A549 treated with DMSO at 1 μM for 4 hours (cell line): ENCODE measurements at places on chromosomes 6 and 20. TPM values are rescaled to one million over a fixed set of nuclear protein-coding genes. Genes with fewer than 3 reads are reported as not detected.

WFDC5 gene
- total RNA-seq: not detected in 5 replicates

RNGTT gene
- 8.4 to 11.0 TPM (median 9.3 TPM) in 5 replicates for total RNA-seq

MPC1 gene
- total RNA-seq: 3.7 to 5.1 TPM (median 3.9 TPM) in 5 replicates

ARMC12 gene
- 0.18 to 0.40 TPM (median 0.24 TPM) in 5 replicates for total RNA-seq

ZBP1 gene
- total RNA-seq: 0.06 to 0.07 TPM in 2 of 5 replicates, not detected in the others

FILIP1 gene
- 0.17 to 0.48 TPM (median 0.37 TPM) in 5 replicates for total RNA-seq

PNLDC1 gene
- total RNA-seq: 0.12 to 0.17 TPM in 2 of 5 replicates, not detected in the others

HCRTR2 gene
- total RNA-seq: not detected in 5 replicates

GCNT2 gene
- 6.6 to 9.8 TPM (median 7.8 TPM) in 5 replicates for total RNA-seq

SMAP1 gene
- 15.1 to 19.1 TPM (median 16.7 TPM) in 5 replicates for total RNA-seq

ANGPT4 gene
- 0.02 to 0.03 TPM (median 0.02 TPM) in 3 of 5 replicates, not detected in the others for total RNA-seq

TNF gene
- total RNA-seq: 0.10 to 0.22 TPM (median 0.11 TPM) in 3 of 5 replicates, not detected in the others
